Suprapubic skin (tissue), 4 donors: ENCODE measurements at places on chromosomes 12 and 14. TPM values are rescaled to one million over a fixed set of nuclear protein-coding genes. Genes with fewer than 3 reads are reported as not detected.

DNA sequence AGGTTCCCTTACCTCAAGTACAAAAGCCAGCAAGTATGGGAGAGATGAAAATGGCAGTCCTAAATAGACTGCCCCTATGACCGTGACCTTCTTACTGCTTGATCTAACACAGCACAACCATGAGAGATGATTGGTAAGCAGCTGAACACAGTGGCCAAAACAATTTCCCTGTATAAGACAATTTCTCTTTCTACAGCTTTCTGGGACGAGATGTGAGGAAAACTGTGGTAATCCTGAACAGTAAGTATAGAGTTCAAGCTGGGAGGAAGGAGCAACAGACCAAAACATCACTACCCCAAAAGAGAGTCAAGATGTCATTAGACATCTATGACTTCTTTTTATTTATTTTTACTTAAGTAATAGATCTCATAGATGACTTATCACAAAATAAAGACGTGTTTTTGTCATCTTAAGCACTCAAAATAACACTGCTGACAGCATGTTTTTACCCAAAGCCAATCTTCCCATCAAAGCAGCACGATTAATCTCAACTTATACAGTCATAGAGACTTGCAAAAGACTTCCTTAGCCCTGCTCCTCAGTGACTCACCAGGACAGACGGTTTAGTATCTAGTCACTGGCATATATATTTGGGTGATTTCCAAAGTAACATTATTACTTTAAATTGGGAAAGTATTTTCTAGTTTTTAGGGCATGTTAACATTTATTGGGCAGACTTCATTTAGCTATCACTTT, 3.7 kb downstream of the TMEM52B start:
- H3K4me3 ChIP-seq = no peak overlapping the region
- H3K27me3 ChIP-seq = peaks cover 4% of the 10 kb centered on the region
- H3K36me3 ChIP-seq = no peaks in the 10 kb centered on the region
- peaks cover 12% of the 10 kb centered on the region for H3K4me1 ChIP-seq

DNA sequence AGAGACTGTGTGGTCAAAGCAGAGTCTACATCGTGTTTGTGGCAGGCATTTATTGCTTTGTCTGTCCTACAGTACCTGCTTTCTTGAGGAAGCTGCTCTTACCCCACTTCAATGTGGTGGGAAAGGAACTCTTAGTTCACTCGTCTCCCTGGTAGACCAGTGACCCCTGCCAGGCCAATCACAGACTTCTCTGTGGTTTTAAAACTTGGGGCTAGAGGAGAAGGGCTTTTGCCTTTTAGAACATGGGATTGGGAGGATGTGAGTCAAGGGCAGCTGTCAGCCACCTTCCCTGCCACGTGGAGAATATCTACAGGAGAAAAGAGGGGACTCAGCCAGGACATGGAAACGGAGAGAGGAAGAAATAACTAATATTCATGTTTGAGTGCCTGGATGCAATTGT, 36.8 kb upstream of the TMED10 start:
- no peaks in the 10 kb centered on the region for H3K27me3 ChIP-seq
- DNase-seq = no peak
- no peaks in the 10 kb centered on the region for H3K36me3 ChIP-seq
- no peak overlapping the region for H3K4me3 ChIP-seq
- H3K27ac ChIP-seq = no peak overlapping the region

DNA sequence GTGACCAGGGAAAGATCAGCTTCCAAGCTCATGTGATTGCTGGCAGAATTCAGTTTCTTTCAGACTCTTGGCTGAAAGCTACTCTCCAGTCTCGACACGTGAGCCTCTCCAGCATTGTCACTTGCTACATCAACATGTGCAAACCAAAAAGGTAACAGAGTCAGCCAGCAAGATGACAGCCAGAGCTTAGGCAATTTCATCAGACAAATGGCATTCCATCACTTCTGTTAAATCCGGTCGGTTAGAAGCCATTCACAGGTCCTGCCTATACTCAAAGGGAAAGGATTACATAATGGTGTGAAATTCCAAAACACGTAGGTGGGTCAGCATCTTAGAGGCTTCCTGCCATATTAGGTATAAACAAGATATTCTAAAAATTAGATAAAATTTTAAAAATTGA, 700.9 kb downstream of the AACS start:
- H3K4me3 ChIP-seq = no peak overlapping the region
- no peaks in the 10 kb centered on the region for H3K36me3 ChIP-seq
- DNase-seq = no peak
- no peaks in the 10 kb centered on the region for H3K27me3 ChIP-seq
- no peaks in the 10 kb centered on the region for H3K4me1 ChIP-seq
- H3K27ac ChIP-seq = no peak overlapping the region

DNA sequence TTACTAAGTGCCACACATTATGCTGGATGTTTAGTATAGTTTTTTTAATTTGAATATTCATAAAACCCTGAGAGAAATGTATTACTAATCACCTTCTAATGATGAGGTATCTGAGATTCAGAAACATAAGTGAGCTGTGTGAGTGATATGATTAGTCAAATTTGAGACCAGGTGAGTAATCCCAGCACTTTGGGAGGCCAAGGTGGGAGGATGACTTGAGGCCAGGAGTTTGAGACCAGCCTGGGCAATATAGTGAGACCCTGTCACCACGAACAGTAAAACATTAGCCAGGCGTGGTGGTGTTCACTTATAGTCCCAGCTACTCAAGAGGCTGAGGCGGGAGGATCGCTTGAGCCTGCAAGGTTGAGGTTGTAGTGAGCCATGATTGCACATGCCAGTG, 438.4 kb downstream of the RAD51B start:
- peaks cover 22% of the 10 kb centered on the region for H3K4me1 ChIP-seq
- no peaks in the 10 kb centered on the region for H3K36me3 ChIP-seq
- DNase-seq = no peak
- no peak overlapping the region for H3K27ac ChIP-seq
- no peak overlapping the region for H3K4me3 ChIP-seq

- H3K27ac ChIP-seq = no peak overlapping the region
- H3K27me3 ChIP-seq = no peaks in the 10 kb centered on the region
- no peak overlapping the region for H3K4me3 ChIP-seq
- no peaks in the 10 kb centered on the region for H3K36me3 ChIP-seq
These were observed 594.4 kb downstream of the FLRT2 start for GRCh38 chr14:86124328-86124727.

GRCh38 chr14:75877884-75878283, 103.9 kb downstream of the TGFB3 start:
- no peaks in the 10 kb centered on the region for H3K27me3 ChIP-seq
- H3K4me1 ChIP-seq = no peaks in the 10 kb centered on the region
- H3K27ac ChIP-seq = no peak overlapping the region
- DNase-seq = no peak

GRCh38 chr12:60844875-60845274, 1249.0 kb downstream of the SLC16A7 start:
- no peaks in the 10 kb centered on the region for H3K27me3 ChIP-seq
- DNase-seq = no peak
- no peak overlapping the region for H3K4me3 ChIP-seq
- H3K4me1 ChIP-seq = no peaks in the 10 kb centered on the region
- H3K27ac ChIP-seq = no peak overlapping the region

- no peak for DNase-seq
- H3K4me1 ChIP-seq = no peaks in the 10 kb centered on the region
- no peaks in the 10 kb centered on the region for H3K27me3 ChIP-seq
- no peak overlapping the region for H3K27ac ChIP-seq
- no peak overlapping the region for H3K4me3 ChIP-seq
- no peaks in the 10 kb centered on the region for H3K36me3 ChIP-seq
These were observed 426.9 kb upstream of the MIS18BP1 start for GRCh38 chr14:45679853-45680252.

GRCh38 chr14:77141214-77142004, at the start of gene ZDHHC22:
TSS of gene ZDHHC22 (minus strand) at chr14:77141791. CDS start at chr14:77139738, 2,053 bp downstream.
- peaks cover 27% of the 10 kb centered on the region for H3K4me1 ChIP-seq
- DNase-seq = no peak

- no peak overlapping the region for H3K27ac ChIP-seq
- H3K36me3 ChIP-seq = no peaks in the 10 kb centered on the region
- no peaks in the 10 kb centered on the region for H3K27me3 ChIP-seq
- H3K4me1 ChIP-seq = no peaks in the 10 kb centered on the region
- no peak overlapping the region for H3K4me3 ChIP-seq
These were observed 33.9 kb upstream of the NR1H4 start for GRCh38 chr12:100439797-100440196.

DNA sequence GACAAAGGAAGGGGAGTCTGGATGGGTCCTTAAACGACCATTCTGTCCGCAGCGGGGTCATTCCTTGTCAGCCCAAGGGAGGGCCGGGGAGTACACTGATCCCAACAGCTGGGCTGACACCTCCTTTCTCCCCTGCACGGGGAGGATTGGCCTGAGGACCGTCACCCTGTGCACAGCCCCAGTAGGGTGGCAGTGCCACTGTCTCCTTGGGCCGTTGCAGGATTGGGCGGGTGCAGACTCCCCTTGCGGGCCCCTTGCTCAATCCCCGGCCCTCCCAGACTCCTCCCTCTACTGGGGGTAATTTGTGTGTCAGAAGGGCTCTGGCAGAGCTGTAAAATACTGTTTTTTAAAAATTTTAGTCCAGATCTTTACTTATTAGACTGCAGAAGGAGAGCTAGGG, 12.6 kb upstream of the AMN start:
- no peak for DNase-seq
- no peaks in the 10 kb centered on the region for H3K4me1 ChIP-seq
- H3K36me3 ChIP-seq = peaks cover 29% of the 10 kb centered on the region
- no peaks in the 10 kb centered on the region for H3K27me3 ChIP-seq

DNA sequence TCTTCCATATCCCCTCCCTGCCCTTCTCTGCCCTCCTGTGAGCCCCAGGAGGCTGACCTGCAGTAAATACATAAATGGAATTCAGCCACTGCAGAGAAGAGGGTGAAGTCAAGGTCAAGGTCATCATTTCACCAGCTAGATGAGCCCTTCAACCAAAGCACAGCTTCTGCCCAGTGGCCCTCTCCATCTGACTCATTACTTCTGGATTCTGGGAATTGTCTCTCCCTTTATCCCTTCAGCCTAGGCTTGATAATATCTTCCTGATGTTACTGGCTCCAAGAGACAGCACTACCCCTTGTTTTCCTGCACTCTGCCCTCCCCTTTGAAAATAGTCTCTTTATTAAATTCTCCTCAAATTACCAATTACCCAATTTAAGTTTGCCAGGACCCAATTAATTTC, 64.5 kb downstream of the TTC9 start:
- H3K27ac ChIP-seq = no peak overlapping the region
- no peak overlapping the region for H3K4me3 ChIP-seq
- no peaks in the 10 kb centered on the region for H3K27me3 ChIP-seq
- peaks cover 24% of the 10 kb centered on the region for H3K4me1 ChIP-seq

GRCh38 chr12:27048822-27049752, 26.7 kb downstream of the MED21 start:
- H3K27me3 ChIP-seq = no peaks in the 10 kb centered on the region
- H3K36me3 ChIP-seq = no peaks in the 10 kb centered on the region
- H3K4me3 ChIP-seq = no peak overlapping the region
- no peak for DNase-seq
- H3K4me1 ChIP-seq = no peaks in the 10 kb centered on the region
- no peak overlapping the region for H3K27ac ChIP-seq

GRCh38 chr14:51750542-51750941, 98.8 kb downstream of the FRMD6 start:
- H3K27ac ChIP-seq = no peak overlapping the region
- H3K36me3 ChIP-seq = no peaks in the 10 kb centered on the region
- H3K27me3 ChIP-seq = no peaks in the 10 kb centered on the region

- no peak overlapping the region for H3K4me3 ChIP-seq
- DNase-seq = no peak
- H3K27ac ChIP-seq = no peak overlapping the region
- no peaks in the 10 kb centered on the region for H3K27me3 ChIP-seq
These were observed 8.8 kb upstream of the IFI27 start for GRCh38 chr14:94101748-94102147.

DNA sequence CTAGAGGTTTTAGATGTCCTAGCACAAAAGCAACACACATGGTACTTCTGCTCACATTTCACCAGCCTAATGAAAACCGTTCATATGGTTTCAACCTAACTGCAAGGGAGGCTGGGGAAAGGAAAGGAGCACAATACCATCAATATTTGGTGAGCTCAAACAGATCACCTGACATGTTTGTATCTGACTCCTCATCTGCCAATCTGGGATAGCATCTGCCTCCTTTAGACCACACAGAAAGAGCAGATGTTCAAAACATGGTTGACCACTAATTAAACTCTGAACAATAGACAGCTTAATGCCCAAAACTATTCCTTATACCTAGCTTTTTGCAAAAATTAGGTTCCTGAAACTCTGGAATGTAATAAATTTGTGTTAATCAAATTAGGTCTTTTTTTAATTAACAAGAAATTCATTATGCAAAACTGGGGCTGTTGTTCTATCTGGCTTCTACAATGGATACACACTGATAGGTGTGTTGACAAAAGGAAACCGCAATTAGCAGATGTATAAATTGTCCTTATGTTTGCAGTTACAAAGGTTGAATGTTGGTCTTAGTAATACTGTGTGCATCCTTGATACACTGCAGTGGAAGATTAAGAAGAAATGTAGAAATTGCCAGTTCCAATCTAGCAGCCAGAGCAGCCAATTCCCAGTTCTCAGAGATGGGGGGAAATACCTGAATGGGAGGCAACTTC, 89.3 kb downstream of the DUSP6 start:
- DNase-seq = no peak
- peaks cover 14% of the 10 kb centered on the region for H3K4me1 ChIP-seq
- H3K27ac ChIP-seq = no peak overlapping the region
- H3K27me3 ChIP-seq = no peaks in the 10 kb centered on the region
- no peaks in the 10 kb centered on the region for H3K36me3 ChIP-seq

DNA sequence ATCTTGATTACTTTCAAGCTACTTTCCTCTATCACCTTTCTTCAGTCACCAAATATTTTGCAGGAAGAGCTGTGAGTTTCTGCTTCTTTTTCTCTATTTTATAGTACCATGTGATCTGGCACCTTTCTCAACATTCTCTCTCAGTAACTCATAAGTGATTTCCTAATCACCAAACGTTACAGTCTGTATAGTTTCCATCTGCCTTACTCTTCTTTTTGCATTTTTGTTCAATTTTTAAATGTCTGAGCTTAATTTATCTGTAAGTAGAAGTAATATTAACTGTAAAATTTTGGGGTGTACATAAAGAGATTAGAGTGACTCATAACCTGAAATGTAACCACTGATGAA, 422.1 kb upstream of the SYT1 start:
- H3K27me3 ChIP-seq = no peaks in the 10 kb centered on the region
- H3K36me3 ChIP-seq = no peaks in the 10 kb centered on the region
- H3K4me1 ChIP-seq = no peaks in the 10 kb centered on the region
- no peak overlapping the region for H3K27ac ChIP-seq
- DNase-seq = no peak

GRCh38 chr12:19398376-19399363, 40.6 kb upstream of the AEBP2 start:
- DNase-seq = peak; percentile 53
- peaks cover 30% of the 10 kb centered on the region for H3K4me1 ChIP-seq
- no peak overlapping the region for H3K4me3 ChIP-seq

GRCh38 chr12:108712165-108712924, 19.0 kb downstream of the CORO1C start:
- no peak for DNase-seq
- no peaks in the 10 kb centered on the region for H3K36me3 ChIP-seq
- no peak overlapping the region for H3K4me3 ChIP-seq
- H3K27ac ChIP-seq = no peak overlapping the region
- no peaks in the 10 kb centered on the region for H3K27me3 ChIP-seq
- peaks cover 45% of the 10 kb centered on the region for H3K4me1 ChIP-seq

GRCh38 chr12:3792623-3793288, 39.8 kb upstream of the CRACR2A start:
- H3K36me3 ChIP-seq = no peaks in the 10 kb centered on the region
- no peak for DNase-seq
- H3K4me3 ChIP-seq = no peak overlapping the region
- no peaks in the 10 kb centered on the region for H3K4me1 ChIP-seq

SDR9C7 gene
- total RNA-seq = 65.9 TPM

DDN gene
- 0.24 TPM for total RNA-seq

DRAM1 gene
- total RNA-seq = 4.8 TPM

CDCA3 gene
- 4.8 TPM for total RNA-seq
